A549 treated with CORT108297 at 1 μM for 4 hours (cell line): ENCODE measurements at places on chromosomes 7 and 10. TPM values are rescaled to one million over a fixed set of nuclear protein-coding genes. Genes with fewer than 3 reads are reported as not detected.

GPR146 gene
- total RNA-seq = 1.1 to 2.8 TPM (median 2.1 TPM) in 5 replicates

CTAGE8 gene
- 0.03 TPM in 1 of 5 replicates, not detected in the others for total RNA-seq

GPR85 gene
- not detected in 5 replicates for total RNA-seq

ZNF239 gene
- total RNA-seq = 2.3 to 4.5 TPM (median 2.5 TPM) in 5 replicates
